ENCODE measurements at places on chromosomes 1 and 21.

DNA sequence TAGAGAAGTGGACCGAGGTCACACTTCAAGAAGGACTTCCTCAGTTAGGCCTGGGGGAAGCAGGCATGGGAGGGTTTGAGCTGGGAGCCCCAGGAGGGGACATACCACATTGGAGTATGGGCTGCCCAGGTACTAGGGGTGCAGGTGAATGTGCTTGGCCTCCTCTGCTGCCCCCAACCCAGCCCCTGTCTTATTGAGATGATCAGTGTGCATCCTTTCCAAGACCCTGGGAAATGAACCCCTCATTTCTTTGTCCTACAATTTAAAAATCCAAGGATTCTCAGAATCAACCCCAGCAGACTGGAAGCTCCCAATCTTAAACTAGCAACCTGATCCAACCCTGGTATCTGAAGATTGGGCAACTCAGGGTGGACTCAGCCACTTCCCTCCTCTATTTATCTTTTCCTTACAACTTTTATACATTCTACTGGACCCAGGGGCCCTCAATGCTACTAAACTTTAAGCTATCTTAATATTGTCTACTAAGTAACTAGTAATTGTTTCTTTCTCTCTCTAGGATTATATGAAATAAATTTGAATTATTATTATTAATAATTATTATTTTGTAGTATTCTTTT, 9.1 kb downstream of the MEX3A start:
- no peak for DNase-seq

DNA sequence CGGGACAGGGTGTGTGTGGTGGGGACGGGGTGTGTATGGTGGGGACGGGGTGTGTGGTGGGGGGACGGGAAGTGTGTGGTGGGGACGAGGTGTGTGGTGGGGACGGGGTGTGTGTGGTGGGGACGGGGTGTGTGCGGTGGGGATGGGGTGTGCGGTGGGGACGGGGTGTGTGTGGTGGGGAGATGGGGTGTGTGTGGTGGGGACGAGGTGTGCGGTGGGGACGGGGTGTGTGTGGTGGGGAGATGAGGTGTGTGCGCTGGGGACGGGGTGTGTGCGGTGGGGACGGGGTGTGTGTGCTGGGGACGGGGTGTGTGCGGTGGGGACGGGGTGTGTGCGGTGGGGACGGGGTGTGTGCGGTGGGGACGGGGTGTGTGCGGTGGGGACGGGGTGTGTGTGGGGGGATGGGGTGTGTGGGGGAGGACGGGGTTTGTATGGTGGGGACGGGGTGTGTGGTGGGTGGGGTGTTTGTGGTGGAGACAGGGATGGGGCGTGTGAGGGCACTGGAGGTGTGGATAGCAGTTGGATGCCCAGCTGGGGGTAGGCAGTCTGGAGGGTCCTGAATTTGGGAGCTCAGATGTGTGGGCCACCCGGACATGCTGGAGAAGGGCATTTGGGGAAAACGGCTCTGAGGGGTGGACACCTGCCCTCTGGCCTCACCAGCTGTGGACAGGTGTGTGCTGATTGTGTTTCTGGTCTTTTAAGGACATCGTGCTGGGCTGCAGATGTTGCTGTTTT, 16.9 kb downstream of the IBA57 start:
- no peak for DNase-seq

- DNase-seq: no peak
Observed at GRCh38 chr1:27548136-27548853, 55.6 kb downstream of the AHDC1 start.

DNA sequence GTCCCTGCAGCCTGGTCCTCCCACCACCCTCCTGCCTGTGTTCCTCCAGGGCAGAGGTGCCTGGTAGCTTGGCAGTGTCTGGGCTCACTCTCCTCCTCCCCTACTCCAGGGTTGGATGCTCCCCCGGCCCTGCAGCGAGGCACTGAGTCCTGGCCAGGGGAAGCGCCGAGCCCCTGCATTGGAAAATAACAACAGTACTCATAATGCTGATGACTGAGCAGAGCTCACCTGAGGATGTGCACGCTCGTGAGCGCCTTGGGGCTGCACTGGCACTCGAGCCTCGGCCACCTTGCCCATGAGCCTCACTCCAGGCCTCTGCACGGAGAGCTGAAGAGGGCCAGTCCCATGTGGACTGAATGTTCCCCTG, 6.0 kb upstream of the ACTRT2 start:
- DNase-seq: no peak

GRCh38 chr1:89206373-89206772, 7.6 kb upstream of the GBP4 start:
- DNase-seq: no peak

DNA sequence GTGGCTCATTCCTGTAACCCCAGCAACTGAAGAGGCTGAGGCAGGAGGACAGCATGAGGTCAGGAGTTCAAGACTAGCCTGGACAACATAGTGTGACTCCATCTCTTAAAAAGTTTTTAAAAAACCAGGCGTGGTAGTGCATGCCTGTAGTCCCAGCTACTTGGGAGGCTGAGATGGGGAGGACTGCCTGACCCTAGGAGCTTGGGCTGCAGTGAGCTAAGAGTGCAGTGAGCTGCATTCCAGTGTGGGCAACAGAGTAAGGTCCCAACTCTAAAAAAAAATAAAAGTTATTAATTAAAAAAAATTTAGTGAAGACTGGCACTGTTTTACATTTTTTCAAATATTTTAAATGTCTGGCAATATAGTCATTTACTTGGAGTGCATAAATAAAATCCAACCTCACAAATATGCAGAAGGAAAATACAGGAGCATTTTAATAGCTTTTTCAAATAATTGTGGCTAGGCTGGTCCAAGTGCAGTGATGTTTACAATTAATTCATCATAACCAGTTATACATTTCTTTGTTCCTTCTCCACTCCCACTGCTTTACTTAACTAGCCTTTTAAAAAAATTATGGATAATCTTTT, 10.8 kb downstream of the ZBTB8OS start:
- no peak for DNase-seq

GRCh38 chr1:233543338-233544255, 70.3 kb upstream of the KCNK1 start:
- no peak for DNase-seq

DNA sequence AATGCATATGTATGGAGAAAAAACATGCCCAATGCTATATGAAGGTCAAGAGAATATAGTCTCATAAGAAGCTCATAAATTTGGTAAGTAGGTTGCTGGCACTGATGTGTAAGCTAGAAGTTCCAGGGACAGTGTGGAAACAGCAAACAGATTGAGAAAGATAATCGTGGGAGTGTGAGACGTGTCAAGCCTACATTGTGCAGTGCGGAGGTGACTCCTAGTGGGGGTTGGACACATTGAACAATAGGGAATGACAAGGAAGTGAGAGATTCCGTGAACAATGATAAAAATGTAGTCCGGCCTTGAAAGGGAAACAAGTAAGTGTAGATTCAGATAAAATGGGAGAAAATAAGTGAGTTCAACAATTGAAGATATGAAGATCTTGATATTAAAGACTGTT, 788.4 kb upstream of the PRMT6 start:
- no peak for DNase-seq

GRCh38 chr1:177859572-177859971, 110.3 kb downstream of the SEC16B start:
- no peak for DNase-seq

Measured in GM12864 (cell line).